Ovary (tissue), 10 donors: ENCODE measurements at places on chromosomes 5 and 9. TPM values are rescaled to one million over a fixed set of nuclear protein-coding genes. Genes with fewer than 3 reads are reported as not detected.

GRCh38 chr9:27441741-27442070 lies 82.4 kb upstream of the IFNK start:
- no peaks in the 10 kb centered on the region for H3K27me3 ChIP-seq
- DNase-seq: no peak
- H3K36me3 ChIP-seq: no peaks in the 10 kb centered on the region
- peaks cover 10% of the 10 kb centered on the region for H3K4me1 ChIP-seq
- no peak overlapping the region for H3K27ac ChIP-seq
- no peak overlapping the region for H3K4me3 ChIP-seq

DNA sequence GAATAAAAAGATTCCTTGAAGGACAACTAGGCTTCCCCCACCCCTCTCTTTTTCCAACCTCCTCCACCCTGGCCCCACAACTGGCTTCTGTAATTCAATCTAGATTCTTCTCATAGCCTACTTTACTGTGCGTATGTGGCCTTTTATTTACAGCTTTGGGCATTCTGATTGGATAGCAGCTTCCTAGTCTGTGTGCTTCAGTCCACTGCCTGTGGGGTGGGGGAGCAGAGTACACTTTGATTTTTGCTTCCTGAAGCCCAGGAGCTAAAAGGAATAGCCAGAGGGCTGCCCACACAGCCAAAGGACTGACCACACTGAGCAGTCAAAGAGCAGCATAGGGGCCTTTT lies 30.4 kb downstream of the RUSC2 start:
- H3K27ac ChIP-seq: no peak overlapping the region
- H3K4me1 ChIP-seq: peaks cover 17% of the 10 kb centered on the region
- DNase-seq: no peak
- H3K4me3 ChIP-seq: no peak overlapping the region
- no peaks in the 10 kb centered on the region for H3K36me3 ChIP-seq

IL7R gene
- 3.6 TPM for total RNA-seq

TAF11L5 gene
- not detected for total RNA-seq

UBE2QL1 gene
- 0.65 TPM for total RNA-seq
